ENCODE measurements at places on chromosomes 2 and 18.

DNA sequence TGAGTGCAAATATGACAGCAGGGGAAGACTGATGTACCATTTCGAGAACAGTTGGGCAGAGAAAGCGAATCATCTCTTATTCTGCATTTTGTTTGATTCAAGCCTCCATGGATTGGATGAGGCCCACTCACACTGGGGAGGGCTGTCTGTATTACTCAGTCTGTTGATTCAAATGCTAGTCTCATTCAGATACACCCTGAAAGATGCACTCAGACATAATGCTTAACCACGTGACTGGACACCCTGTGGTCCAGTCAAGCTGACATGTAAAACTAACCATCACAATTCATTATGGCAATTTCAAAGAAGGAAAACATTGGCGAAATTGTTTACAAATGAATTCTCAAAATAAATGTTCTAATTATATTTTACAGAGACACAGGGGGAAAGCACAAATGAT, 1210.2 kb downstream of the DPP10 start:
- no peak for DNase-seq

GRCh38 chr2:127093648-127094210, 13.2 kb downstream of the BIN1 start:
- no peak for DNase-seq

DNA sequence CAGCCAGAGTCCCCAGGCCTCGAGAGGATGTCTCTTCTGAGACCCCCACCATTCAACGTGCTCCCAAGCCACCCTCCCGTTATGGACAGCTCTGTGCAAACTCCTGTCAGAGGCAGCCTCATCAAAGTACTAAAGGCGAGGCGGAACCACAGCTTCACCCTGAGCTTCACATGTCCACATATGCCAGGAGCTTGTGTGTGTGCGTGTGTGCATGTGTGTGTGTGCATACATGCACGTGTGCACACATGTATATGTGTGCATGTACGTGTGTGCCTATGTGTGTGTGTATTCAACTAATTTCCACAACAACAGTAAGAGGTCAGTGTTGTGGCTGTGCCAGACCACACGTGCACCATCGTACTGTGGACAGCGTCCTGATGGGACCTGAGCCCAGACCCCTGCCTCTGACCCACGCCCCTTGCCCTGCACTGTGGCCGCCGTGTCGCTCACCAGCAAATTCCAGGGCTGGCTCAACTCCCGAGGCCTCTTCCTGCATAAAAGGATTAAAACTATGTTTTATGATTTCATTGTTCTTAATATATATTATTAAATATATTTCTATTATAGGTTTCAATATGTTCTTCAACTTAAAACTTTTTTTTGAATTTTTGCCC, 444.8 kb downstream of the EIPR1 start:
- DNase-seq = no peak

- DNase-seq = no peak
Observed at GRCh38 chr2:173058673-173059072, 17.0 kb upstream of the MAP3K20 start.

Data from activated CD4-positive, alpha-beta T cell treated with anti-CD3 and anti-CD28 coated beads, Interleukin-2, amount 50 U/mL, for 48 hours (primary cell).